Occipital lobe (tissue), 3 donors: ENCODE measurements at places on chromosomes 16 and 17.

DNA sequence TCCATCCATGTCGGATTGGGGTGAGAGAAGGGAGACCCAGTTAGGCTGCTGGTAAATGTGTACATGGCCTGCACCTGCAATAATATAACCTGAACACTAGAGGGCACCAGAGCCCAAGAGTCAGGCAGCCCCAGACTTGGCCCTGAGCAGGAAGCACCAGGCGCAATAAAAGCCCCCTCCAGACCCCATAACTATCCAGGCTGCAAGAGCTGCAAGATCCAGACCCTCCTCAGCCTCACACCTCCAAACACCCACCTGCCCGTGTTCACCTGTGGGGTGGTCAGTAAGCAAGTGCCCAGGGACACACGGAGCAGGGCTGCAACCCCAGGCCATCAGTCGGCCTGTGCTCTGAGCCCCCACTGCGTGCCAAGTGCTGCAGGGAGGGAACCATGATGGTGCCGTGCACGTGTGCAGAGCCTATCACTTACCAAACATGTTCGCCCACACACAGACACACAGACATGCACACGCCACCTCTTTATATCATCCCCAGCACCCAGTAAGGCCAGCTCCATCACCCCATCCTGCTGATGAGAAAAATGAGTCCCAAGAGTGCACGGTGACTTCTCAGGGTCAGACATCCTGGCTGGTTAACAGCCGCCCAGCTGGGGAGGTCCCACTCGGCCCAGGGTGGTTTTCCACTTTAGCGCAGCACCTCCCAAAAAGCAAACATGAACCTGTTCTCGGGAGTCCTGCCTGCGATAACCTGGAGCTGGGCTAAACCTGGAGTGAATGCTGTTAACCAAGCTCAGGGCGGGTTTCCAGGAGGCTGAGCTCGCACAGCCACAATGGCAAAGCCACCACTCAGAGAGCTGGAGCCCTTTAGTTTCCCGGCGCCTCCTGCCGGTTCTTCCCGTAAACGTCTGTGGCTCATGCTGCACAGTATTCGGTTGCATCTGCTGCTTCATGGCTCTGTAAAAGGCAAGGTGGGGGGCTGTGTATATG is 439.8 kb downstream of the SOX9 start:
- DNase-seq = no peak

GRCh38 chr16:78903237-78903636 is 697.3 kb downstream of the MAF start:
- no peak for DNase-seq

- DNase-seq = no peak
Measured at GRCh38 chr17:74550602-74551001, 4.7 kb upstream of the CD300C start.

- no peak for DNase-seq
Measured at GRCh38 chr16:74200921-74201320, 95.7 kb upstream of the PSMD7 start.

DNA sequence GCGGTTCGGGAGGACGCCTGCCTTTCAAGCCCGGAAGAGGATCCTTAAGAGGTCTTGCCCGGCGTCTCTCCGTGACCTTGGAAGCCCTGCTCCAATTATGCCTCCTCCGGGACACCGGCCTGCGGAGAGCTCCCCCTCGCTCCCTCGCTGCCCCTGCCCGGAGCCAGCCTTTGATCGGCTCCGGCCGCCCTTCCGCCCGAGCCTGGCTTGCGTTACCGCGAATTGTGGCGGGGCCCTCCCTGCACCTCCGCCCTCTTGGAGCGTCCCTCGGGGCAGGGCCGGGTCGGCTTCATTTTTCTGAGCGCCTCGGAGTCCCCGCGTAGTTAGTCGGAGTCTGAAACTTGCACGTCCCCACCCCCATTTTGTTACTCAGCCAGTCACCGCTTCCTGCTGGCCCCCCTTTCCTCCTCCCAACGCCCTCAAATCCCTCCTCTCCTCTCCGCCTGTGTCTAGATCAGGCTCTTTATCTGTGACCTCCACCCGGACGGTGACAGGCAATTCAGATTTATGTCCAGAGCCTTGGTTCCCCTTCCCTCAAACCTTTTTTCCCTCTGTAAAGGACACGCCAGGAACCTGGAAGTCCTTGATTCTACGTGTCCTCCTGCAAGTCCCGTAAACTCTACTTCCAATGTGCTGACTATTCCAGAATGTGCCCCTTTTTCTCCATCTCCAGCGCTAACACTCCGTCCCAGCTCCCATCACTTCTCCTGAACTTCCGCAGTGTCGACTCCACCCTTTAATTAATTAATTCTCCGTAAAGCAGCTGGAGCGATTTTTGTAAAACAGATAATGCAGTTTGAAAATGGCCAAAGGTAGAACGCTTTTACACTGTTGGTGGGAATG is 569 bp upstream of the RABEP2 start:
- DNase-seq = peak; percentile 69

DNA sequence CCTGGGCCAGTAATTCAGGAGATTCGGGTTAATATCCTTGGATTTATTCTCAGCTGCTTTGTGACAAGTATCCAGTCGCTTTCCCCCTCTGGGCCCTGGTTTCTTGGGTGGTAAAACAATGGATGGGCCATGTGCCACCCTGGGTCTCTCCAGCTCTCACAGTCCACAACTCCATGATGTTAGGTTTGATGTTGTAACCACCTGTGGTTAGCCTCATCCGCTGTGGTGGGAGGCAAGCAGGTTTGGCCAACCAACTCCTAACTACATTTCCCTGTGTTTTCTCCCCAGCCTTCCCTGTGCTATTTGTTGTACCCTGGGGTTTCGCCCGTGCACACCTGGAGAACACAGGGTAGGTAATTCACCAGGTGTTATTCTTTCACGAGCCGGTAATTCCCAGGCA is 35.1 kb downstream of the GLP2R start:
- DNase-seq = no peak

- peak; percentile 8 for DNase-seq
Measured at GRCh38 chr17:49390548-49391324, 23.9 kb downstream of the PHB1 start.

GRCh38 chr17:17670701-17671305 is 10.5 kb upstream of the RAI1 start:
- no peak for DNase-seq

DNA sequence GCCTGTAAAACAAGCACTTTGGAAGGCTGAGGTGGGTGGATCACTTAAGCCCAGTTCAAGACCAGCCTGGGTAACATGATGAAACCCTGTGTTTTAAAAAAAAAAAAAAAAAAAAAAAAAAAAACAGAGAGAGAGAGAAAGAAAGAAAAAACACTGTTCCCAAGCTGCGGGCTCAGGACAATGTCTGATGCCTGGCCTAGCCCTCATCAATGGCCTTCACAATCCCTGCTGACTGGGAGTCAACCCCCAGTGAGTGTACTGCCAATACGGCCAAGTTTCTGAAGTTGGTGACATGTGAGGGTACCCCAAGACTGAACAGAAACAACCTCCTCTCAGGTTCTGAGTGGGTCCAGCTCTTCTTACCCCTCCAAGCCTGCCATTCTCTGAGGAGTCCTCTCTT is 116.5 kb downstream of the ZNF778 start:
- no peak for DNase-seq

GRCh38 chr17:43405861-43406260 is 7.1 kb downstream of the ARL4D start:
- no peak for DNase-seq

DNA sequence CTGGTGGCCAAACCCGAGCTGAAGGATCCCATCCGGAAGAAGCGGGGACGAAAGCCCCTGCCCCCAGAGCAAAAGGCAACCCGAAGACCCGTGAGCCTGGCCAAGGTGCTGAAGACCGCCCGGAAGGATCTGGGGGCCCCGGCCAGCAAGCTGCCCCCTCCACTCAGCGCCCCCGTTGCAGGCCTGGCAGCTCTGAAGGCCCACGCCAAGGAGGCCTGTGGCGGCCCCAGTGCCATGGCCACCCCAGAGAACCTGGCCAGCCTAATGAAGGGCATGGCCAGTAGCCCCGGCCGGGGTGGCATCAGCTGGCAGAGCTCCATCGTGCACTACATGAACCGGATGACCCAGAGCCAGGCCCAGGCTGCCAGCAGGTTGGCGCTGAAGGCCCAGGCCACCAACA is 5.9 kb downstream of the CBX2 start:
- no peak for DNase-seq

- no peak for DNase-seq
Measured at GRCh38 chr17:703081-703875, 11.4 kb downstream of the VPS53 start.

GRCh38 chr17:7844292-7845154 is 10.3 kb upstream of the TMEM88 start:
- DNase-seq = peak; percentile 91

DNA sequence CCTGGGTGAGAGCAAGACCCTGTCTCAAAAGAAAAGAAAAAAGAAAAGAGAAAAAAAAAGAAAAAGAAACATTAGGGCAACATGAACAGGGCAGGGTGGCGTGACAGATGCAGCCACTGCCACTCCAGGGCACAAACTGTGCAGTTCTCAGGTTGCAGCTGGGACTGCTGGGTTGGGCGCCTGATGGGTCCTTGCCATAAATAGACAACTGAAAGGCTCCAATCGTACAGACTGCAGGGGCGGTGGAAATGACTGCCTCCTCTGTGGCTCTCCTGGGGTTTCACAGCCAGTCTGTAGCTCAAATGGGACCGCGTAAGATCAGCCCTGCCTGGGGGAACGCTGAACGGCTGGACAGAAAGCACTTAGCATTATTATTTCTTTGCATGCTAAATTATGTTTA is 130.7 kb downstream of the CPPED1 start:
- DNase-seq = no peak
